ENCODE measurements at places on chromosomes 2 and 18.

DNA sequence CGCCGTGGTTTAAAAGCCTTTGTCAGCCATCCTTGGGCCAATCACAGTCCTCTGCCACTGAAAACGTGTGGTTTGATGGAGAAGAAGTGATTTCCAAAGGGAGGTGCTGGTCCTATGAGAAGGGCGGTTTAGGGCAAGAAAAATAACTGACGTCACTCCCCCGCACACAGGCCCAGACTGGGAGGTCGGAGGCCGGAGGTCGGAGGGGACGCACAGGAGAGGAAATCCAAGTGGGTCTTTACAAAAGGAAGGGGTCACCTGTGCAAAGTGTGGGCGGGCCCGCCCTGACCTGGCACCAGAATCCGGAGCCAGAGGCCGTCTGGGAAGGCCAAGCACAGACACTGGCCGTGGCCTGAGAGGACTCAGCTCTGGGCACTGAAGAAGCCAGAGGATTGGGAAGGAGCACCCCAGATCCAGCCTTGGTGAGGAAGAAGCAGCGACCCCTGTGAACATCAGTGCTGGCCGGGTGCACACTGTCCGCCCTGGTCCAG, 18.0 kb upstream of the KCNG2 start:
- DNase-seq, result no peak

DNA sequence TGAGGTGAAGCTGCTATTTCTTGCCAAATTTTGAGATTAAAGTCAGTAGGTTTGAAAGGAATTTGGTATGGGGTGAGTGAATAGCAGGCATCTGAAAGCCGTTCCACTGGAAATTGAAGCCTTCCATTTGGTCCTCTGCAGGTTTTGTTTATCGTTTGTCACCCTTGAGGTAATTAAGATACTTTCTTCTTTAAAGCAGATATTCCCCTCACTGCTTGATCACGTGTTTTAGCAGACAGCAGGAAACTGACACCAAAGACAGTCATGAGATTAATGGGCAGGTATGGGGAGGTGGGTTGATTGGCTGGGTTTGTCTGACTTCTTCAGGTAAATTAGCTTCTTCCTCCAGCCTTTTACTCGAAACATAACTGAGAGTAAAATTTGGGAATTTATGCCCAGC, 10.7 kb downstream of the LPIN1 start:
- DNase-seq, result no peak

DNA sequence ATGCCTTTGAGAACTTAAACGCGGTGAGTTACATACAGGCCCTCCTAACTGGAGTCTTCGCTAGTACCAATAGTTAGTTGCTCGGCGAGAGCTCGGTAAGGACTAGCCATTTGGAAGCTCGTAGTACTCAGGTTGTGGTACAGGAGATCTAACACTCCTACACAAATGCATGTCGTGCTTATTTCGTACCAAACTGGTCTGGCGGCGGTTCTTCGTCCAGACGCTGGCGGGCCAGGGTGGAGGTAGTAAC, 346 bp upstream of the VRK2 start:
- no peak for DNase-seq

DNA sequence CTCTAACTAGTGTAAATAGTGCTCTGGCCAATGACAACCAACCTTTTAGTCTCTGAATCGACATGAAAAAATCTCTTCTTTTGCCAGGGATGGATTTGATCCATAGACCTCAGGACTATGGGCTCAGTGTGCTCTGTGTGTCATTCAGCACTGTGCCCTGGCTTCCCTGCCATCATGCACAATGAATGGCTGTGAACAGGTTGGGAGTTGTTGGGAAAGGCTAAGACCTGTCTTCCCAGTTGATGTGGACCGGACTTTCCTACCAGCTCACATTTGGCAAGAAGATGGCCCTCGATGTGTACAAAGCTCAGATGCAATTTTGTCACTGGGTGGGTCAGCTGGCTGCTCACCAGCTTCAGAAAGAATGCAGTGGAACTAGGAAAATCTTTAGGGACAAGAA, 26.0 kb upstream of the ARHGAP25 start:
- no peak for DNase-seq

- no peak for DNase-seq
Measured at GRCh38 chr18:54023471-54023870, 201.0 kb downstream of the MBD2 start.

DNA sequence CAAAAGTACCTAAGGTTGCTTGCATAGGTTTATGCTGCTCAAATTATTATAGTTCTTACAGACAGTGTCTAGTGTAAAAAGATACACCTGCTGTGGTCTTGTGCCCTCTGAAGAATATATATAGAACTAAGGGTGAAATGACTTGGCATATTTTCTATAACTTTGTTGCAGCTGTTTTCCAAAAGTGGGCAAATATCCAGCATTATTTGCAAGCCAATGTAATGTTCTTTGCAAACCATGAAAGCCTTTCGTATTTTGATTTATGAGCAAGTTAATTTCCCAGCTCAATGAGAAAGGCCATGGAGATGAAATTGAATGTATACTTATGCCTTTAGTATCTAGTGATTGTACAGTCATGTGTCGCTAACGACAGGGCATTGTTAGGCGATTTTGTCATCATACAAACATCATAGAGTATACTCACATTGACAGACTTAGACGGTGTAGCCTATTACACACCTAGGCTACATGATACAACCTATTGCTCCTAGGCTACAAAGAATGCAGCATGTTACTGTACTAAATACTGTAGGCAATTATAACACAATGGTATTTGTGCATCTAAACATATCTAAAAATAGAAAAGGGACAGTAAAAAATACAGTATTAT, 116.3 kb downstream of the PLCL1 start:
- no peak for DNase-seq

All from SW 1271 (cell line).